ENCODE measurements at places on chromosomes 11 and 22.

DNA sequence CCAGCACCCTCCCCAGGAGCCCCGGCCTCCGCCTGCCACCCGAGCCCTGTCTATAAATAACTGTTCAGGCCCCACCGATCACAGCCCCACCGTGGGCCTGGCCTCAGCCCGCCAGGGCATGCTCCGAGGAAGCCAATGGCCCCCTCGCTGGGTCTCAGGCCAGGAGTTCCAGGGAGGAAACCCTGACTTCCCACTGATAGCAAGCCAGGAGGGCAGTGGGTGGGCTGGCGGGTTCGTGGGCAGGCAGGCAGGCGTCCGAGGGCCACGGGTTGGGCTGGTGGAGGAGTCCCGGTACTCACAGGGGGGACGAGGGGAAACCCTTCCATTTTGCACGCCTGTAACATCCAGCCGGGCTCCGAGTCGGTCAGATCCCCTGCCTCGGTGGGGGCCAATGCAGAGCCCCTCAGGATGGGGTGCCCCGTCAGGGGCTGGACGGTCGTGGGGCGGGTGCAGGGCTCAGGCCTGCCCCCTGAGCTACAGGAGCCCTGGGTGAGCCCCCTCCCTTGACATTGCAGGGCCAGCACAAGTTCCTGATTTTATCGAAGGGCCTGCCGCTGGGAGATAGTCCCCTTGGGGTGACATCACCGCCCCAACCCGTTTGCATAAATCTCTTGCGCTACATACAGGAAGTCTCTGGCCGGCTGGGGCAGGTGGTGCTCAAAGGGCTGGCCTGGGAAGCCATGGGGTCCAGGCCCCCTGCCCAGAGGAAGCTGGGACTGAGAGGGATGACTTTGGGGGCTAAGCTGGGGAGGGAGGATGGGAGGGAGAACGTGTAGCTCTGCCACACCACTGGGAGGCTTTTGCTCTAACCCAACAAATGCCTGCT lies at the start of gene SPI1:
Gene SPI1, minus strand, starts transcription at position 538 of the 826 bp plus-strand sequence. Its CDS starts 194 bp downstream, at position 344.
- DNase-seq: no peak

- no peak for DNase-seq
Observed at GRCh38 chr11:69640260-69640994, 529 bp upstream of the CCND1 start.

GRCh38 chr11:1854949-1855885 lies 2.3 kb downstream of the LSP1 start:
- no peak for DNase-seq

DNA sequence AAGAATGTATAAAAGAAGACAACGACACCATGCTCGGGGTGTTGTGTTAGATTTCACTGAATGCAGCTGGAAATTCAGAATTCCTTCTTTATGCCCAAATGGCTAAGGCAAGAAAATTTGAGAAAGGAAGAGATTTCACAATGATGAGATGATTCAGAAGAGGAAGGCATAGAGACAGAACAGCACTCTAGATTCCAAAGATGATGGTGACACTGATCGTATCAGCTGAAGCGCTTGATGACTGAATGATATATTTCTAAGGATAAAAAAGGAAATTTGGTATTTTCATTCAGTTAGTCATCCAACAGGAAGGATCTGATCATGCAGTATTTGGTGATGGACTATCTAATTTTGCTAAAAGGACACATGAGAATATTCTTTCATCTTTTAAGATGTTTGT lies 189.2 kb downstream of the EFCAB6 start:
- DNase-seq: no peak

GRCh38 chr22:33409079-33409478 lies 350.9 kb upstream of the SYN3 start:
- no peak for DNase-seq

DNA sequence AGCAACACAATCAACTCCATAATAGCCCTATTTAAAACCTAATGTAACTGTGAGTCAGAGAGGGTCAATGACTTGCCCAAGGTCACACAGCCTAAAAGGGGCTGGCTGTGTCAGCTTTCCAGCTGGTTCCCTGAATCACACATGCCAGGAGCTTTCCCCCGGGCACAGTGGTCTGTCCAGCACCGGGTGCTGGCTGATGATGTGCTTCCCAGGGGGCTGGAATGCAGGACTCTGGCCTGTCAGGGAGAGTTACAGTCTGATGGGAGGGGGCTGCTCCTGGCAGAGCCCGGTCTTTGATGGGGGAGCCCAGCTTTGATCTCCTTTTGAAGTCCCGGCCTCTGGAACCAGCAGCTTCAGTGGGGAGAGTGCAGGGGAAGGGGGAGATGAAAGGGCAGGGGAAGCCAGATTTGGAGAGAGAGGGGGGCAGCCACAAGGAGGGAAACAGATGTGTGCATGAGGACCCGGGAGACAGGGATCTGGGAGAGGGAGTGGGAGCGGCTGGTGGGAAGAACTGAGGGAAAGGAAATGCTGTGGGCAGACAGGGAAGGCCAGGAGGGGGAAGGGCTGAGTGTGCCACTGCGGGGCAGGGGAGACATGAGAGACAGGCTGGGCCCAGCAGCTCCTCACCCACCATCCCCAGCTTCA lies 102.7 kb downstream of the NECTIN1 start:
- DNase-seq: no peak

- DNase-seq: no peak
Observed at GRCh38 chr11:86211619-86212018, 32.9 kb upstream of the EED start.

- no peak for DNase-seq
Observed at GRCh38 chr11:129965248-129965647, 37.4 kb downstream of the PRDM10 start.

GRCh38 chr11:66976028-66976467 lies 944 bp downstream of the C11orf86 start:
- DNase-seq: no peak

DNA sequence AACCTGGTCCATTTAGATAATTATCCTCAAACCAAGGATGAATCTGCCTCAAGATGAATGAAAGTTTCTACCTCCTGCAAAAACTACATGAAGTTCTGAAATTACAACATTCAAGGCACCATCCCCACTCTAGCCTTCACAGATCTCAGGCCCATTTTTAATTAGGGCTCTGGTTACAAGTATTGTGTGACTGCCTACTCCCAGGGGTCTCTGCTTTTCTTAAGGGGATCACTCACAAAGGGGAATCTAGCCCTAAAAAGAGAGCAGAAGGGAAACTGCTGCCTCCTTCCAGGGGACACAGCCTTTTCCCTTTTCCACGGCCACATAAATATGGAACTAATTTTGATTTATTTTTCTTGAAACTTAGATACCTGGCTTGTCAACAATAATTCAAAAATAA lies 17.4 kb upstream of the TMEM135 start:
- DNase-seq: no peak

- DNase-seq: no peak
Observed at GRCh38 chr11:129729823-129730222, 85.8 kb upstream of the TMEM45B start.

DNA sequence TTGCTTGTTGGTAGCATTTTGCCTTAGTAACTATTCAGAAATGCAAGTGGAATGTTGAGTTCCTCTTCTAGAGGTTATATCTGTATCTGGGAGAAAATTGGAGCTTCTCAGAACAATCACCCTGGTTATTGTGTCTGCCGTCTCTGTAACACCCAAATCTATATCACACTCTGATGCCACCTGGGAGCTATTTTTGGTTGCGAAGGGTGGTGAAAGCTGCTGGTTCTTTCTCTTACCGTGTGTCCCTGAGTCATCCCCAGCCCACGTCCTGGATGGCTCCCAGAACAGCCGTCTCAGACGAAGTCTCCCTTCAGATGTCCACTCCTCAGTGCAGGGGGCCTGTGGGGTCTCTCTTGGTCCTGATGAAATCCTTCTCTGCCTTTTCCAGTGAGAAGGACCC lies 83.5 kb downstream of the C22orf31 start:
- no peak for DNase-seq

- DNase-seq: no peak
Observed at GRCh38 chr11:43517518-43517917, 158.8 kb downstream of the TTC17 start.

DNA sequence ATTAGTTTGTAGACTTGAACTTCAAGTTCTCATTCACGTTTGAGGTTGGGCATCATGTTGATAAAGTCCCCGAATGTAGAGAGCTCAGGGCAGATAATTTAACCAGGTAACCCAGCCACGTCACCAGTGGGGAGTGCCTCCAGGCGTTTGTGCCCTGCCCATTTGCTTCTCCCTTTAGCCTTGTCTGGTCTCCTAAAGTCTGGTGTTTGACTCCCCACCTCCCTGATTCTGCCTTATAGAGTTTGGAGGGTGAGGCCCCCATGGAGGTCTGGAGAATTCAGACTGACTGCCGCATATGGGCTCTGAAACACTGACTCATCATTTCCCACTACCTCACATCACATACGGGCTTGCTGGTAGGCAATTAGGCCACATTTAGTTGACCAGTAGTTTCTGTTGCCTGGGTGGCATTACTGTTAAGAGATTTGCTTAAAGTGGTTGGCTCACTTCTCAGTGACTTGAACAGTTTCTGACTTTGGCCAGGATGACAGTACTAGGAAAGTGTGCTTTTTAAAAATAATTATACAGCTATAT lies 99.3 kb upstream of the GAL start:
- DNase-seq: no peak

GRCh38 chr11:61555051-61555969 lies 25.6 kb downstream of the SYT7 start:
- no peak for DNase-seq
